ENCODE measurements at places on chromosomes 7 and 10. TPM values are rescaled to one million over a fixed set of nuclear protein-coding genes. Genes with fewer than 3 reads are reported as not detected.

Gene ZC3HAV1L
- 1.8 TPM for total RNA-seq

Gene CALHM3
- not detected for total RNA-seq

Gene TMEM184A
- not detected for total RNA-seq

Gene MAGI2
- 0.67 TPM for total RNA-seq

Gene TLL2
- total RNA-seq: not detected

GRCh38 chr7:53470336-53470970, 435.0 kb downstream of the POM121L12 start:
- DNase-seq: no peak

- DNase-seq: no peak
Observed at GRCh38 chr7:116436305-116436826, 63.2 kb upstream of the CAV2 start.

- DNase-seq: no peak
Observed at GRCh38 chr7:130279906-130280305, 13.1 kb upstream of the CPA4 start.

- no peak for DNase-seq
Observed at GRCh38 chr7:53446170-53446569, 410.7 kb downstream of the POM121L12 start.

DNA sequence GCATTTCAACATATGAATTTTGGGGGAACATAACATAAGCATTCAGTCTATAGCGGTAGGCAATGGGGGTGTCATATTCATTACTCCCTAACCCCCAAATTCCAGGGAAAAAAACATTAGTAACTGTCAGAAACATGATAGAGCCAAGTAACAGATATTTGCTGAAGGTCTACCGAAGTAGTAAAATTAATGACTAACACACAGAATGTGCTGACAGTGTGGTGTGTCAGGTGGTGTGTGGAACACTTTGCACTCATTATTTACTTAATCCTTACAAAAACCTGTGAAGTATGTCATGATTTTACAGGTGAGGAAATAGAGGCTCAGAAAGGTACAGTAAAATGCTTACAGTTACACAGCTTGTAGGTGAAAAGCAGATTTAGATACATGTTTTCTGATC, 85.4 kb upstream of the RHOBTB1 start:
- DNase-seq: no peak

GRCh38 chr10:123847686-123848432, 43.7 kb downstream of the CPXM2 start:
- DNase-seq: no peak

- no peak for DNase-seq
Observed at GRCh38 chr10:73859428-73859783, 14.9 kb downstream of the CAMK2G start.

GRCh38 chr10:14670551-14671240, 104.0 kb downstream of the FAM107B start:
- no peak for DNase-seq

GRCh38 chr10:1366811-1367425, 310.7 kb downstream of the WDR37 start:
- DNase-seq: no peak

DNA sequence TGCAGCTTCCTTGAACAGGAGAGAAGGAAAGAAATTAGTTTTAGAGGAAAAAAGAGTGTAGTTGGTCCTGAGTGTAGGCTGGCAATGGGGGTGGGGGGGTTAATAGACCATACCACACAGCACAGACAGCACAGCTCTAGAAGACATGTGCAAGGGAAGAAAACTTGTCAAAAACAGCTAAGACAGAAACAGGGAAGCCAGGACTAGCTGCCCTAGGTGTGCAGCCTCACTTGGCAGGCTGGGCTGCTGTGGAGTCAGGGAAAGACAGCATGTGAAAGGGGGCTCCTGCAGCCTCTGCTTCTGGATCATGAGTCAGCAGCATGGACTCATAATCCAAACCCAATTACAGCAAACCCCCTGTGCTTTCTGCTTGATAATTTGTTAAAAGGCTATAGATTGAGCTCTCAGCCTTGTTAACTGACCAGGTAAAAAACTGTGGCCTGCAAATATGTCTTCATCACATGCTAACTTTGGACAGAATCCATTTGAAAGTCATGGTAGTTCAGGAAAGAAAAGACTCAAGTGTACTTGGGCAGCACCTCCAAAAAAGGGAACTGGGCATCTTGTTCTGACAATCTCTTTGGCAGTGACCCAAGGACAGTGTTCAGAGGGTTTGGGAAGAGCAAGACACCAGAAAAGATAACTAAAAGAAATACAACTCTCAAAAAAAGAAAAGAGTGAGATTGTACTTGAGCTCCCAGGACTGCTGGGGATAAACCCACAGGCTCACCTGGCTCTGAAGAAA, 142.2 kb upstream of the VWC2 start:
- no peak for DNase-seq

DNA sequence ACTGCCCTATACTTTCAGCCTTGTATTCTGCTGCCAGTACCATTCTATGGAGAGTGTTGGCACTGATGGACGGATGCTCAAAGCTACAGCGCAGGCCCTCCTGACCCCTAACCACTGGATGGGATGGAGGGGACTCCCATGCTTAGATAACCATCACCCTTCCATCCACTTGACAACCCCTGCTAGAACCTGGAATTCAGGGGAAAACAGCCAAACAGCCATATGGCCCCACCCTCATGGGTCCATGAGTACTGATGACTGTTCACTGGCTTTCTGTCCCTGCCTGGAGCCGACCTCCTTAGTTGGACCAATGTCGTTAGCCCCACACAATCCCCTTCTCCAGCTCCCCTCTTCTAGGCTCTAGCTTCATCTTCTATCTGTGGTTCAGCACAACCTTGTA, 16.2 kb downstream of the DUSP5 start:
- DNase-seq: no peak
